ENCODE measurements at places on chromosomes 1 and 21.

- no peak for DNase-seq
Observed at GRCh38 chr1:246365708-246366107, 141.4 kb downstream of the SMYD3 start.

DNA sequence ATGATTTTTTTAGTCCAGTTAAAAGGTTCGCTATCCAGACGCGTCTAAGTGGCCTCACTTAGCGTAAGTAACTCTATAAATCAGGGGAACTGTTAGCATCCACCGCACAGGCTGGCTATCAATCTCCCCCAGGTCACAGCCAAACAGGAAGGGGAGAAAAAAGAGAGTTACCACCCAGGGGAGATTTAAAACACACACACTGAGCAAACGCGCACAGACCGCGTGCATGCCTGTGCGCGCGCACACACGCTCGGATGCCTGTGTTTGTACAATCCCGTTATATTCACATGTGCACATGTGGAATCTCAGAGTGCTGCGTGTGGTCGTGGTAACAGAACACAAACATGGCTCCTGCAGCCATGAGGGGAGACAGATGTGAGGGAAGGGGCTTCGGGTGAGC is 125.4 kb downstream of the CASZ1 start:
- DNase-seq = no peak

GRCh38 chr1:53409695-53410094 is 49.5 kb upstream of the DMRTB1 start:
- no peak for DNase-seq

DNA sequence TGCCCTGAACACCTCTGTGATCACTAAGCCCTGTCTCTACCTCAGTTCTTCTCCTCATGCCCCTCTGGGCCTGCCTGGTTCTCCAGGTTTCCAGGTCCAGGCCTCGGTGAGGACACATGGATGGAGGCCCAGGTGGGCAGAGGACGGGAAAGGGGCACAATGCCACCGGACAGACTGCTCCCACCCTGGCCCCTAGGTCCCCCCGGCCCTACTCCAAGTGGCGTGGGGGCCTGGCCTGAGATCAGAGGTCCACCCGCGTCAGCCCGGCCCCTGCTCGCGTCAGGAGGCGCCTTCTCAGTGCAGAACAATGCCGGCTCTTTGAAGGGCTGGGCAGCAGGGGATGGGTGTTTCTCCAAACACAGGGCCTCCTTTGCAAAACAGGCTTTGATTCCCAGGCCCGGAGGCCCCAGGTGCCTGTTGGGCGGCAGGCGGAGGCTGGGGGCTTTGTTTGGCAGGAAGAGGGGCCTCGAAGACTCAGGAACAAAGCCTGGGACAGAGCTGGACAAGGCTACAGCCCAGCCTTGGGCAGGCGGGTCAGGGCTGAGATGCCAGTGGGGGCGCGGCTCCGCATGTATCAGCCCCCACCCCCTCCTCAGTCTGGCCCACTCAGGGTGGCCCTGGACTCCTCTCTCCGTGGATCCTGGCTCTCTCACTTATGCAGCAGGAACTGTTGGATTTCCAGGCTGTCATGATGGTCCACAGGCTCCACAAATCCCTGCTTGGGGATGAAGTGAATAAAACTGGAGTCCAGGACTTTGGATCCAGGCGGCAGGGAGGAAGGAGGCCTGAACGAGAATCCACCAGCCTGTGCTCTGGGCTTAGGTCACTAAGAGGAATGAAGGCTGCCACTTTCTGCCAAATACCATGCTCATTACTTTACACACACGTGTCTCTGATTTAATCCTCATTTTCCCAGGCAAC is 77.4 kb upstream of the SLC2A1 start:
- no peak for DNase-seq

GRCh38 chr1:70674941-70675685 is 264.0 kb downstream of the CTH start:
- no peak for DNase-seq

DNA sequence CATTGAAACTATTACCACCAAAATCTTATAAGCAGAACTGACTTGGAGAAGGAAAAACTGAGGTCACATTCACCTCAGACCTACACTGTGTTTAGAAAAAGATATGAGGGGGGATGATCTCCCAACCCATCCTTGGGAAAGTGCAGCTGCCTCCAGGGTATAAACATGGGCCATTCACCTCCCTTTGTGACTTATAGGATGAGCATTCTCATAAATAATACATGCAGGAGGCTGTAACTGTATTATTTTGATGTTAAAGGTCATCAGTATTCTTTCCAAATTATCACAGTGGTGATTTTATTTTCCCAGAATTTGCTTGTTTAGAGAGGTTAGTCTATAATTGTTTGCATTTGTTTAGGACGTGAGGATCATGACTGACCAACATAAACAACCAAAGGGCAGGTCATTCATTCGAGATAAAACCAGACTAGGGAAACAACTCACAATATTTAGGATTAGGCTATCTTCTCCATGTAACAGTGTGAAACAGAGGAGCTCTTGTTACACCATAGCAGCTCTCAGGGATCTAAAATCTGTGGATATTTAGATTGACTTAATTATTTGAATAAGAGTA is 109.2 kb upstream of the NR5A2 start:
- DNase-seq = no peak

DNA sequence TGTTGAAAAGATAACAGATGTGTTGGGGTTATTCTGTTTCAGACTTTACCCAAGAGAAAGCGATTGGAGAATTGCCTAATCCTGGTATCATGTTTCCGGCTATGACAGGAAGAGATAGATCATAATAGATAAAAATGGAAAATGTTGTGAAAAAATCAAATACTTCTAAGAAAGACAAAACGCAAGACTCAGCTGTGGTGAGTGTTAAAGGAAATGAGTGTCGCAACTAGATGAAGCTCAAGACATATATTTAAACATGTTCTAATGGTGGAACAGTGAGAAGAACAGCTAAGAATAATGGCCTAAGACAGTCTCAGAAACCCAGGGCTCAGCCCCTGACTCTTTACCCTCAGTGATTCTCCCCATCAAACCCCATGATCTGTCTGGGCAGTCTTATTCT is 426.7 kb upstream of the RUNX1 start:
- no peak for DNase-seq

DNA sequence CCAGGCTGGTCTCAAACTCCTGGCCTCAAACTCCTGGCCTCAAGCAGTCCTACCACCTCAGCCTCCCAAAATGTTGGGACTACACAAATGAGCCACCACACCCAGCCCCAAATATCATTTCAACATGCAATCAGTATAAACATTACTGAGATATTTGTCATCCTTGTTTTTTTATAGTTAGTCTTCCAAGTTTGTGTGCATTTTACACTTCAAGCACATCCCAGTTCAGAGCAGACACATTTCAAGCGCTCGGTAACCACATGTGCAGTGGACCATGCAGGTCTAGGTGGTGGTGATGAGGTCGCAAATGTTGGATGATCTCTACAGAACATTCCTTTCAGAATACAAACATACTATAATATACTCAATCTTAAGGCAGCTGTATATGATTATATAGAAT is 23.8 kb upstream of the APP start:
- no peak for DNase-seq

Data from activated T-helper 1 cell treated with anti-CD3 and anti-CD28 coated beads, Interleukin-12 subunit alpha, Interleukin-12 subunit beta, Interleukin-2, Interleukin-4 antibody, amounts not matched to agents 30 ng/mL and 10 ng/mL and 1 ng/mL, durations not matched to agents 14 hours and 24 hours and 36 hours (primary cell).